ENCODE measurements at places on chromosomes 2 and 18.

DNA sequence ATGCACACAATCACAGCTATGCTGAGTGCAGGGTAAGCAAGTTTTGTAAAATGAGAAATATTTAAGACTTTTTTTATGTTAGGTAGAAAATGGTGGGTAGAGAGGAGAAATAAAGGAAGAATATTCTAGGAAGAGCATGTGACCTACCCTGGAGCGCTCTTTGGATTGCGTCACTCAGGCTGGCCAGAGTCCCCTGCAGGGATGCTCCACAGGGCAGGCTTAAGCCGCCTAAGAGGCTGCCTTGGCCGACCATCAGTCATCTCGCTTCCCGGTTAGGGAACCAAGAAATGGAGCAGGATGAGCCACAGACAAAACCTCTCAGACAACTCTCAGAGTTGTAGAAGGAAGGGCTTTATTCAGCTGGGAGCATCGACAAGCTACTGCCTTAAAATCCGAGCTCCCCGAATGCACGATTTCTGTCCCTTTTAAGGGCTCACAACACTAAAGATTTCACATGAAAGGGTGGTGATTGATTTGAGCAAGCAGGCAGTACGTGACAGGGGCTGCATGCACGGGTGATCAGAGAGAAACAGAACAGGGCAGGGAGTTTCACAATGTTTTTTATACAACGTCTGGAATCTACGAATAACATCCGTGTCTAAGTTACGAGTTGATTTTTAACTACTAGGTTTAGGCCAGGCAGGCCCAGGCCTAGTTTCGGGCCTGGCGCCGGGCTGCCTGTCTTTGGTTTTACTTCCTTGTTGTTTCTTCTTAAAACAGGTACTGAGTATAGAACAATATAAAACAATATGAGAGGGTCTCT is 1072.0 kb downstream of the CBLN2 start:
- no peak for DNase-seq

DNA sequence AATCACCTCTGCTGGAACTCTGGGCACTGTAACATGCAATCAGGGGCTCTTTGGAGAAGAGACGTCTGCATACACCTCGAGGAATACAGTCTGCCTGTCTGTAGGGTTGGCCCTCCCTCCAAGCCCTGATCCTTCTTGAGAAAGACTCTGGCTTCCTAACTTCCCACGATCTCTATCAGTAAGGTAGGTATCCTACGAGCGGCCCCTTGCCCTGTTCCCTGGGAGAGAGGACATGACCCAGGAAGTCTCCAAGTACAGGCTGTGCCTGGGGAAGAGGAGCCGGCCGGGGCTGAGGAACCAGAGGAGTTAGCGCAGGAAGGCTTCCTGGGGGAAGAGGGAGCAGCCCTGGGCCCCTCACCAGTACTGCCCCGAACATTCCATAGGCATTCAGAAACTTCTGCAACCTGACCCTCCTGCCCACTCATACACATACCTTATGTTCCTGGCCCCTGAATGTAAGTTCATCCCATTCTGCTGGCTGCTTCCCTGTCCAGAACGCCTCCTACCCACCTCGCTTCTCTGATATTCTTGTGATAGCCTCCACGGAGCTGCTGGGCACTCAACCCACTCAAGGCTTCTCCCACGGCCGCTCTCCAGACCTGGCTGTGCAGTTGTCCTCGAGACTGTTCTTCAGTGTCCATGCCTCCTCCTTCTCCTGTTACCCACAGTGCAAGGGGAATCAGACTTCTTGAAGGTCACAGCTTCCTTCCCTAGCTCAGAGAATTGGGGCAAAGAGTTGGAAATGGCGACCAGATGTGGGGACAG is 116.1 kb downstream of the CYP26B1 start:
- no peak for DNase-seq

DNA sequence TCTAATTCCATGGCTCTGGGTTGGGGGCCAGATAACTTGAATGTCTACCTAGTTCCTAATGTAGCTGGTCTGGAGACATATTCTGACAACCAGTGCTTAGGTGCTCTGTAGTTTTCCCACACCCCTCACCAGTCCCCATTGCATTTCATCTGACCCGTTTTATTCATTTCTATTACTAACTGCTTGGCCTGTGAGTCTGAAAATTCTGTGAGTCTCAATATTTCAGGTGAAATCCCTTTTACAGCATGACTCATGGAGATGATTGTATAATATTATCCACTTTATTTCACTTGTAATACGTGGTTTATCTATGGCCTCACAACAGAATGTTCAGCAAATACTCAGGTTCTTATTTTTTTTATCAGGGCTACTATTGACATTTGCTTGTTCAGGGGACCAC is 103.7 kb upstream of the UGP2 start:
- DNase-seq, result no peak

GRCh38 chr2:10170256-10170655 is 47.7 kb downstream of the RRM2 start:
- no peak for DNase-seq

DNA sequence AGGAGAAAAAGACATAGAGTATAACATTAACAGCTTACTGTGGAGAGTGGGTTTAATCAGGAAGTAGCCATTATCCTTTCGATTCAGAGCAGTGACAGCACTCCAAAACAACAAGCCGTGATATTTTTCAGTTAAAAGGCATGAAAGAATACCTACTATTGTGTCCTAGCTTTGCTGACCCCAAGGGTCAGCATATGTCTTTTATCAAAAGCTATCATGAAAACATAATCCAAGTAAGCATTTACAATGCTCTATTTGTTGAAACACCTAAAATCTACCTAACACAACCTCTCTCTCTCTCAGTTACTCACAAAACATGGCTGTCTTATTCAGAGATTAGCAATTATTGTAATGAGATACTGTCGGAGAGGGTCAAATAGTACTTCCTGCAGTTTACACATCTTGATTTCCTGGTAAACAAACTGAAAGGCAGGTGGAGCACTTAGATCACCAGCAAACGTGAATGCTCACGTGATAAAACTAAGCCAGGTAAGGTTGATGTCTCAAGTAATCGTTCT is 100.0 kb downstream of the BAZ2B start:
- DNase-seq, result no peak

GRCh38 chr2:128217671-128218070 is 101.0 kb downstream of the HS6ST1 start:
- no peak for DNase-seq

- no peak for DNase-seq
Measured at GRCh38 chr2:215489288-215489848, 53.5 kb upstream of the FN1 start.

DNA sequence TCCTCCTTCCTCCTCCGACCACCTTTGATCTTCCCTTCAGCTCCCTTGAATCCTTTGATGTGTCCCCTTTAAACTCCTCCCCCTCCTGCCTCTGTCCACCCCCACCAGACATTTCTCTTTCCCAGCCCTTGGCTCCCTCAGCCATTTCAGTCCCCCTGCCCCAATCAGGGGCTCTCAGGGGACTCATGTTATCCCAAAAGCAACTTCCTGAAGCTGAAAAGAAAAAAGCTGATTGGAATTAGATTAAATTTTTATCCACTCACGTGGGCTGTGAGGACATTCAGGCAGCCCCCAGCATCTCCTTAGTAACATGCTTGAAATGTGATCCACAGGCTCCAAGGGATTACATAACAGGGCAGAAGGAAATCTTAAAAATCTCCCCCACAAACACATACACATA is 81.3 kb downstream of the NEURL3 start:
- no peak for DNase-seq

GRCh38 chr2:10892796-10893350 is 18.9 kb upstream of the KCNF1 start:
- no peak for DNase-seq

- no peak for DNase-seq
Measured at GRCh38 chr2:189548666-189549448, 31.7 kb downstream of the SLC40A1 start.

DNA sequence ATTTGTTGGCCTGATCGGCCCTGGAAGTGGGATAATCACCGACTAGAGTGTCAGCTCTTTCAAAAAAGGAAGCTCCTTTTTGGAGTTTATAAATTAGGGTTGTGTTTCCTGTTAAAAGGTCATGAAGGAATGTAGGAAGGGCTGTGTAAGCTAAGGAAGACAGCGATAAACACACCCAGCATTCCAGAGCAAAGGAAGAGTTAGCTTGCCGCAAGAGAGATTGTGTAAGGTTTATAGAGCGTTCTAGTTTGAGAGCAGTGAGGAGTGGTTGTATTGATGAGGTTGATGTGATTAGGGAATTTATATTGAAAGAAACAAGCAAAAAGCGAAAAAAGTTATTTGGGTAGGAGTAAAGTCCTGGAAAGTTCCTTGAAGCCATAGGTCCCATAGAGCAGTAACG is 3.5 kb upstream of the ILKAP start:
- no peak for DNase-seq

DNA sequence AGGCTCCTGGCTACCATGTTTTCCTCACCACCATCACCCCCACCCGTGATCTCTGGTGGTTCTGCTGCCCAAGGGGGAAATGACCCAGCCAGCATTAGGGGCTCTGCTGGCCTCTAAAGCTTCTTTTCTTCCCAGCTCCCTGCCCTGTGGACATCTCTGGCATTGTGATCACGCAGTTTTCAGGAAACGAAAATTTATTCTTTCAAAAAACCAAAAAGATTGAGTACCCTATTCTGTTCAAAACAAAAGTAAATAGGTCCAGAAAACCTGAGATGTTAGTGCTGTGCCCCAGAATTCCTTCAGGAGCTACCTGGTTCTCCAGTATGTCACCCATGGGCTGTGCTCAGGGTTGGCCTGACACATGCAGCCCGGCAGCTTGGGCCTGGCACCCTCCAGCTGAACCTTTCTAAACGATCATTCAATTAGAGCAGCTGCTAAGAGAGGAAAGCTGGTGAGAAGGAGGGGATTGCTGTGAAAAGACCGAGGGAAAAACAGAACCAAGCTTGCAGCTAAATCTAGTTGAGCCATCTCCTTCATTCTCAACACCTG is 157.5 kb downstream of the MGAT5 start:
- no peak for DNase-seq

GRCh38 chr2:155310589-155310988 is 612.1 kb downstream of the KCNJ3 start:
- no peak for DNase-seq

- no peak for DNase-seq
Measured at GRCh38 chr2:74495440-74495839, 4.0 kb downstream of the LBX2 start.

DNA sequence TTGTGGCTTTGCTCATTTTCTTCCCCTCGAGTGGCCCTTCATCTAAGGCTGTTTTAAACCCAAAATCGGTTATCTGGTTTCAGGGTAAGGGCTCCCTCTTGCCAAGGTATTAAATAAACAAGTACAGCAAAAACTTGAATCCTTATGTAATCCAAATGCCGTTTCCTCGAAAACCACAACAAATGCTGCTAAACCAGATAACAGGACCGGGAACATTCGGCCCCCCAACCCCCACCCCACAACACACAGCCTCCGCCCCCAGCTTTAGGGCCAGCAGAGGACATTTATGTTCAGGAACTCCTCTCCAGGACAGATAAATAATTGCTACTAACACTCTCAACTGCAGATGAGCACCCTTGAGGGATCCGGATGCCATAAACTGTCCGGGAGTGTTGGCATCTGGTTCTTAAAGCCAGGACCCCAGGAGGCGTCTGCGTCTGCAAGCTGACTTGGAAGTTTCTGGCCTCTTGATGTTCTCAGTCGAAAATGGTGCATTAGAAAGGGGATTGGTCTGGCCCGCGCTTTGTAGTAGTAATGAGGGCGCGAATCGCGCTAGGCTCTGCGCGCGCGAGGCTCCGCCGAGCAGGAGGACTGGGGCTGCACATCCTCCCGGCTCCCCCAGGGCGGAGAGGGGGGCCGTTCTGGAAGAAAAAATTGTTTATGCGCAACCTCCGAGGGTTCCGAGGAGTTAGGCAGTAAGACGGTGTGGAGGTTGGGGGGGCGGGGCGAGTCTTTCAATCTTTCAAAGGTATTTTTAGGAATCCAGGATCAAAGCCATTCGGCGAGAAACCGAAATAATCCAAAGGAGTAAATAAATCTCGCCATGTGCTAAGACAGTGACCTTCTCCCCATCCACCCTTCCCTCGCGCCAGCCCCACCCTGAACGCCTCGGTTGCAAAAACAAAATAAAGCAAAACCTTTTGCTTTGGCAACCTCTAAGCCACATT is 3.9 kb upstream of the ID2 start:
- peak; percentile 60 for DNase-seq

DNA sequence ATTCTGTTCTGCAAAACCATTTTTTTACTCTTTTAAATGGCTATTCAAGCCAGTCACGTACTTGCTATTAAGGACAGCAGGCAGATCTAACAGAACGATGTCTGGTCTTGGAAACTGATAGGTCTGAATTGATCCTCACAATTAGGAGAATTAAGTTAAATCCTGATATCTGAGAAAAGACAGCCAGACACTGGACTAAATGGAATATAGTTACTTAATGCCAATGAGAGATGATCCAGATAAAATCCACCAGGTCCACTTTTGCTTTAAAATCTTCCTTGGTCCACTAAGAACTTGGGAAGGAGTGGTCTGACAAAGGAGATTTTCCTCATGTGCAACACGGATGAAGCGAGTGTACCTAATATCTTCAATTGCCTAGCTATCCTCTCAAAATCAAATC is 86.9 kb downstream of the PLEKHM3 start:
- no peak for DNase-seq

- no peak for DNase-seq
Measured at GRCh38 chr2:108243566-108243965, 3.8 kb downstream of the SULT1C3 start.

- no peak for DNase-seq
Measured at GRCh38 chr18:45590036-45590886, 25.0 kb upstream of the SLC14A2 start.

DNA sequence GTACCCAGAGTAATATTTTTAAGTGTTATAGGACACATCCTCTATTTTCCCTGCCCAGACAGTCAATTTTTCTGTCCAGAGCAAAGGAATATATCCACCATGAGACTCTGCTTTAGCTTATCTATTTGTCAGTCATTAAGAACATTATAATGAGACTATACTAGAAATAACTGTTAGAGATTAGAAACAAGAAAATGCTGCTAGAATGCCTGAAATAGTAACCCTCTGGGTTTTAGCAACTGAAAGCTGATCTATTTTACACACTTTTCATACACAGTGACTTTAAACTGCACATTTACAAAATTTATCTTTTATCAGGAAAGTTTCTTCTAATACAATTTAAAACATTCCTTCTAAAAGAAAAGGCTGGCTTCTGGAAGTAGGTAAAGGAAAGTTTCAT is 39.6 kb downstream of the MBD2 start:
- no peak for DNase-seq

DNA sequence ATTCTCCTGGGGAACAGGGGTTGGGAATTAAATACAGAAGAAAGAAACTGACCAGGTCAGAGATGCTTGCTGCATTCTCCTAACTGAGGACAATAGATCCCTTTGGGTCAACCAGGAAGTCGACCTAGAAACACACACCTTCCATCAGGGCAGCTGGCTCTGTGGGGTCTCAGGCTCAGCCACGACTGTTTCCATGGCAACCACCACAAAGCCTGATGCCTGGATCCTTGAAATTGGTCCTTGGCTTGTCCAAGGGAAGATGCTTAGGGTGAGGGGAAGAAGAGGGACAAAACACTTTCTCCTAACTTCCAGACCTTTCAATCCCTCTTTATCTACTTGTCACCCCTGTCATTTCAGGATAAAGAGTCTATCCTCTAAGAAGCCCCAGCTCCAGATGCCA is 194.4 kb downstream of the ALK start:
- DNase-seq, result no peak

- DNase-seq, result no peak
Measured at GRCh38 chr2:232993231-232993821, 19.7 kb downstream of the NGEF start.

- DNase-seq, result no peak
Measured at GRCh38 chr18:75253784-75254183, 43.2 kb downstream of the TSHZ1 start.
